Frontal cortex (tissue), 4 donors: ENCODE measurements at places on chromosomes 13 and 19. TPM values are rescaled to one million over a fixed set of nuclear protein-coding genes. Genes with fewer than 3 reads are reported as not detected.

The TSPAN16 gene
- total RNA-seq: not detected

The PRR22 gene
- total RNA-seq: 0.41 TPM

The ZFP36 gene
- total RNA-seq: 0.41 TPM

The C5AR2 gene
- total RNA-seq: under 0.01 TPM

The DKKL1 gene
- total RNA-seq: 1.2 TPM

The CGB1 gene
- total RNA-seq: not detected

DNA sequence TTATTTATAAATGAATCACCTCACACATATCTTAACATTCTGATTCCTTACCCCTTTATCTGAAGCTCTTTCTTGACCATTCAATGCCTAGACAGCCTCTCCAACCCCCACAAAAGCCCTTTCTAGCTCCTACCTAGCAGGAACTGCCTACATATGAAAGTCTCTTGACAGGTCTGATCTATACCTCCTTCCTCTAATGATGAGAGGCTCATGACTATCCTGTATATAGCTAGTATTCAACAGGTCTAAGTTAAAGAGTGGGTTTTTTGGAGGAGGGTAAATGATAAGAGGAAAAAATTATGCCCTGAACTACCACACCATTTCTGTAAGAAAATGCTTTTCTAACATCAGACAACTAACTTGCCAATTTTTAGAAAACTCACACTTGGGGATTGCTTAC, 47.0 kb downstream of the RBM26 start:
- DNase-seq: no peak

The RNF17 gene
- 3.3 TPM for total RNA-seq

DNA sequence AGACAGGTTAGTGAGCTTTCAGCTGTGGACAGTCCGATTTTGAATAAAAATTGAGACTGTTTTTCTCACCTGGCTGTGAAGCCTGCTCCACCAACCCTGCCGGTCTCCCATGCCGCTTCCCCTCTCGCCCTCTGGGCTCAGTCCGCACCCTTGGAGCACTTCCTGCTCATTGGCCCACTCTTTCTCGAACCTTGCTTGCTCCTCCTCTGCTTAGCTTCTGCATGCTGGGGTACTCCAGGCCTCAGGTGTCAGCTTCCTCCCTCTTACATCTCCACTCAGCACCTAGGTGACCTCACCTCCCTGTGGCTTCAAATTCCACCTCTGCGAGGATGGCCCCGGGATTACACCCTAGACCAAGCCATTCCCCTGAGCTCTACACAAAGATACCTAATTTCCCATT, 39.6 kb downstream of the C13orf42 start:
- no peak for DNase-seq

The NALCN gene
- 34.6 TPM for total RNA-seq

DNA sequence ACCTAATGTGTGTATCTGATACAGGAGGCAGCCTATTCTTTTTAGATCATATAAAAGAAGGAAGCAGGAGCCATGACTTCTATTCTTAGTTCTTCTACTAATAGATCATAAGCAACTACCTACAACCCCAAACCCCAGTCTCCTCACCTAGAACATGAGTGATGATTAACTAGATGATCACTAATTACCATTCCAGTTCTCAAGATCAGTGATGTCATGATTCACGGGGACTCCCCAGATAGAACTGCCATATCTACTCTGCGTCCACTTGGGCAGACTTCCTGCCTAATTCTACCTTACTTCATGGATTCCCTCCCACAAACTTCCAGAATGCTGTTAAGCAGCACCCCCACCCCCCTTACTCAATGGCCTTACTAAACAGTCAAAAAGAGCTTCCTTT, 380.1 kb downstream of the FGF14 start:
- no peak for DNase-seq

DNA sequence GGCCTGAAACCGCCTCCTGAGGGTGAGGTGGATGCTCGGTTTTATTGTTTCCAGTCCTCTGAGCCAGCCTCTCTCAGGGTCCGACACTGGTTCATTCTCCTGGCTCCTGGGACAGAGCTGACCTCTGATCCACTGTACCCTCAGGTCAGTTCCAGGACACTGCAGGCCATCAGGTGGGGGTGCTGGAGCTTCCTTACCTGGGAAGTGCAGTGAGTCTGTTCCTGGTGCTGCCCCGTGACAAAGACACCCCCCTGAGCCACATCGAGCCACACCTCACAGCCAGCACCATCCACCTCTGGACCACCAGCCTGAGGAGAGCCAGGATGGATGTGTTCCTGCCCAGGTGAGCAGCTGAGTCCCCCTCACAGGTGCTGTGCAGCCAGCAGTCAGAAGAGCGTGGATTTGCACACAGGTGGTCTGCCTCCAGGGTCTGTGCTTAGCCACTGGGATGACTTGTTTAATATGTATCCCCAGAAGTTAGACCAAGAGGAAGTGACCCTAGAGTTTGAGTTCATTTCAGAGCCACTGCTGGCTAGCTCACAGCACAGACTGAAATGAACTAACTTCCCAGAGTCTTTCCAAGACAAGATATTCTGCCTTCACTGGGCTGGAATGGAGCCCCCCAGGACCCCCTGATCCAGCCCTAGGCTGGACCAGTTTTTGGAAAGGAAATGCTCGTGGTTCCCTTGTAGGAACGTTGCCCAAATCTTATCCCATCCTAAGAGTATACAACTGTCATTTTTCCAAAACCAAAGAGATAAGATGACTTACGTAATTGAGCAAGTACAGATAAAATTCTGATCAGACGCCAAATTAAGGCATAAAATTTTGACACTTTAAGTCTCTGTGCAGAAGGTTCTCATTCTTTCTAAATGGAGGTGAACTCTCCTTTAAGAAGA, 8.8 kb downstream of the SERPINE3 start:
- no peak for DNase-seq

The ADAMTS10 gene
- 34.6 TPM for total RNA-seq

DNA sequence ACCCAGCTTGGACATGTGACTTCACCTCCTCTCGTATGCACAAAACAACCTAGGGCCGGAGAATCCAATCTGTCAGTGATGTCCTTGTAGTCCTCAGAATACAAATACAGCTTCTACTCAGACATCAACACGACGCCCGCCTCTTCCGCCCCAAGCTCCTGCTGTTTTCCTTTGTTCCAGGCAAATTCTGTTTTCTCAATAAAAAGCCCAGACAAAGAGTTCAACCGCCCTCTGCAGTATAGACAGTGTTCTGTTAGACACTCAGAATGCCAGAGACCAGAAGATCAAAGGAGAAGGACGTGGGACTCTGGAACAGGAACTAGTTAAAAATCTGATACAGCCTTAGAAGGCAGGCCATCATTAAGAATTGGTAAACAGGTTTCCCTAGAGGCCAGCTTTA, 42.0 kb upstream of the GGACT start:
- peak; percentile 38 for DNase-seq

DNA sequence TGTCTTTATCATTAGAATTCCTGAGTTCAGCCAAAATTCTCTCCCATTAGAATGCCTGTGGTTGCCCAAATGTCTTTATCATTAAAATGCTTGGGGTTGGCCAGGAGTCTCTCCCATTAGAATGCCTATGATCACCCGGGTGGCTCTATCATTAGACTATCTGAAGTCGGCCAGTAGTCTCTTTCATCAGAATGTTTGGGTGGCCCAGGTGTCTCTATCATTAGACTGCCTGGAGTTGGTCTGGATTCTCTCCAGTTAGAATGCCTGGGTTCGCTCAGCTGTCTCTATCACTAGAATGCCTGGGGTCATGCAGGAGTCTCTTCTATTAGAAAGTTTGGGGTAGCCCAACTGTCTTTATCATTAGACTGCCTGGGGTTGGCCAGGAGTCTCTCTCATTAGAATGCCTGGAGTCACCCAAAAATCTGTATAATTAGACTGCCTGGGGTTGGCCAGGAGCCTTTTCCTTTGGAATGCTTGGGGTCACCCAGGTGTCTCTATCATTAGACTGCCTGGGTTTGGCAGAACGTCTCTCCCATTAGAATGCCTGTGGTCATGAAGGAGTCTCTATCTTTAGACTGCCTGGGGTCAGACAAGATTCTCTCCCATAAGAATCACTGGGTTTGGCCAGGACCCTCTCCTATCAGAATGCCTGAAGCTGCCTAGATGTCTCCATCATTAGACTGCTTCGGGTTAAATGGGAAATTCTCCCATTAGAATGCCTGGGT, 1478.3 kb downstream of the UQCRFS1 start:
- DNase-seq: no peak

DNA sequence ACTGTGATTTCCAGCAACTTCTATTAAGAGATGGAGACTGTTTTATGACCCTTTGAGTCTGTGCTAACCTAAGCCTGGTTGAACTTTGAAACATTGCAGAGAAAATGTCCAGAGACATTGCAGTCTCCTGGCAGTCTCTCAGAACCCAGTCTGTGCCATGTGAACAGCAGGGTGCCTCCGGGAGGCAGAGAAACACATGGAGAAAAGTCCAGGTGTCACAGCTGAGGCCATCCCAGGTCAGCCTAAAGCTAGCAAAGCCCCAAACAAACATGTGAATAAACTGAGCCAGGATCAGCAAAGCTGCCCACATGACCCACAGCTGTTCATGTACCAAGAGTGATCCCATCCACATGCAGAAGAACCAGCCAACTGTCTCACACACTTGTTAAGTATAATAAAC, 7.8 kb downstream of the CYP4F11 start:
- DNase-seq: no peak

DNA sequence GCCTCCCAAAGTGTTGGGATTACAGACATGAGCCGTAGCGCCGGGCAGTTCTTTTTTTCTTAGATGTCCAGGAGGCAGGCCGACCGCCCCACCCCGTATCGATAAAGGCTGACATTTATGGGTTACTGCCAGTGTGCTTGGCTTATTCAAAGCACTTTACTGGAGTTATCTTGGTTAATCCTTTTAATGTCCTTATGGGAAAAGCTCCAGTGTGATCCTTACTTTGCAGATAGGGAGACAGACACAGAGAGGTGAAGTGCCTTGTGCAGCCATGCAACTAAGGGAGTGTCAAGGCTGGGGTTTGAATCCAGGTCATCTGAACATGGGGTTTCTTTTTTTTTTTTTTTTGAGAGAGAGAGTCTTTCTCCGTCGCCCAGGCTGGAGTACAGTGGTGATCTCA, 19.2 kb downstream of the NCAN start:
- no peak for DNase-seq

DNA sequence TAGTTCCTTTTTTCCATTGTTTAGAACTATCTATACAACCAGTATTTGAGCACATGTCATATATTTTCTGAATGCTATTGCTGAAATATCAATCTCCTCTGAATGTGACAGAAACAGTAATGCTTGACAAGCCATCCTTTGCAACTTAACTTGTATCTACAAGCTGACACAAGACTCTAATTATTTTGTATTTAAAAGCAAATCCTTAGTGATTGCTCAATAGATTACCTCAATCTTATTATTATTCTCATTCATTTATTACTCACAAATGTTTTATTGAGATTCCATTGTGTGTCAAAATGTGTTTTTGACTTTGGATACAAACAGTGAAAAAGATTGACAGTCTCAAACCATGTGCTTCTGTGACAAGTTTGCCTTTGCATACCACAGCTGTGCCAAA, 787.8 kb upstream of the PRR20A start:
- no peak for DNase-seq

- DNase-seq: no peak
Measured at GRCh38 chr13:33547035-33547434, 261.5 kb upstream of the STARD13 start.

- no peak for DNase-seq
Measured at GRCh38 chr13:113782472-113782871, 23.4 kb downstream of the TMEM255B start.

GRCh38 chr19:1093330-1093729, 1.8 kb downstream of the POLR2E start:
- no peak for DNase-seq

DNA sequence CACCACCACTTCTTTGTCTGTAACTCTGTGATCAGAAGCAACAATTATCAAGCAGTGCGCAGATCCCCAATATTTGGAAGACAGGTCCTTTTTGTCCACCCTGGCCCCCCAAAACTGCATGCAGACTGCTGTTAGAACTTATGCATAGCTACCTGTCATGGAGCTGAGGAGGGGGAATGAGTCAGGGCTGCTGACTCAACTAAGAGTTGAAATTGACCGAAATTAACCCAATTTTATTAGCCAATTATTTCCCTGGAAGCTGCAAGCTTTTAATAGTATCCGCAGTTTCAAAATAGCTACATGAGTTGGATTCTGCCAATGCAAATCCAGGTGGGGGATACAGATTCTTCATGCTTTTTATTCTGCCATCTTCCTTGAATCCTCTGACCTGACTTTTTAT, 14.0 kb upstream of the ZNF491 start:
- no peak for DNase-seq

- peak; percentile 89 for DNase-seq
Measured at GRCh38 chr19:33406521-33407139, 33.1 kb downstream of the CEBPG start.

- no peak for DNase-seq
Measured at GRCh38 chr19:47779524-47780214, 1.2 kb downstream of the SELENOW start.

- no peak for DNase-seq
Measured at GRCh38 chr13:110391273-110391672, 84.2 kb downstream of the COL4A2 start.

The IGFLR1 gene
- 2.9 TPM for total RNA-seq

- no peak for DNase-seq
Measured at GRCh38 chr19:34838753-34839431, 65.9 kb upstream of the ZNF599 start.

GRCh38 chr19:34475975-34476594, 5.5 kb upstream of the WTIP start:
- no peak for DNase-seq

GRCh38 chr19:4052993-4053422, 13.7 kb downstream of the ZBTB7A start:
- no peak for DNase-seq

GRCh38 chr13:48653472-48653939, at the start of gene CYSLTR2:
TSS of gene CYSLTR2 (plus strand) at chr13:48653929. CDS start at chr13:48706818, 52,889 bp downstream.
- DNase-seq: no peak
